ENCODE measurements at places on chromosomes 16 and 17.

- no peaks in the 10 kb centered on the region for H3K36me3 ChIP-seq
- no peaks in the 10 kb centered on the region for H3K4me1 ChIP-seq
- H3K4me3 ChIP-seq, result no peak overlapping the region
- no peaks in the 10 kb centered on the region for H3K27me3 ChIP-seq
- H3K27ac ChIP-seq, result no peak overlapping the region
Observed at GRCh38 chr17:42163113-42163512, 8.3 kb upstream of the RAB5C start.

GRCh38 chr17:68592682-68593641 lies 8.2 kb downstream of the FAM20A start:
- no peak for DNase-seq
- no peaks in the 10 kb centered on the region for H3K27me3 ChIP-seq
- H3K27ac ChIP-seq, result peak overlapping the region; percentile 25
- H3K4me1 ChIP-seq, result peaks cover 41% of the 10 kb centered on the region
- H3K36me3 ChIP-seq, result no peaks in the 10 kb centered on the region

GRCh38 chr17:34401165-34401564 lies 38.1 kb upstream of the CCL1 start:
- DNase-seq, result no peak
- no peak overlapping the region for H3K27ac ChIP-seq
- H3K27me3 ChIP-seq, result no peaks in the 10 kb centered on the region
- no peak overlapping the region for H3K4me3 ChIP-seq

GRCh38 chr17:20280851-20281250 lies 186.5 kb downstream of the LGALS9B start:
- H3K27me3 ChIP-seq, result no peaks in the 10 kb centered on the region
- no peak for DNase-seq
- H3K4me3 ChIP-seq, result no peak overlapping the region
- no peaks in the 10 kb centered on the region for H3K36me3 ChIP-seq
- no peaks in the 10 kb centered on the region for H3K4me1 ChIP-seq

- no peak overlapping the region for H3K4me3 ChIP-seq
- no peak for DNase-seq
- H3K36me3 ChIP-seq, result peaks cover 51% of the 10 kb centered on the region
- peaks cover 6% of the 10 kb centered on the region for H3K4me1 ChIP-seq
Observed at GRCh38 chr16:57426356-57426755, 20.8 kb downstream of the CIAPIN1 start.

GRCh38 chr17:76752006-76752405 lies 14.1 kb downstream of the MFSD11 start:
- DNase-seq, result no peak
- H3K4me3 ChIP-seq, result no peak overlapping the region
- H3K36me3 ChIP-seq, result peaks cover 24% of the 10 kb centered on the region

GRCh38 chr17:46194393-46195216 lies 1.4 kb upstream of the KANSL1 start:
- H3K27me3 ChIP-seq, result no peaks in the 10 kb centered on the region
- H3K36me3 ChIP-seq, result no peaks in the 10 kb centered on the region
- H3K4me3 ChIP-seq, result peak overlapping the region; percentile 99
- peak overlapping the region; percentile 100 for H3K27ac ChIP-seq
- peaks cover 29% of the 10 kb centered on the region for H3K4me1 ChIP-seq

GRCh38 chr16:66043326-66043725 lies 323.2 kb upstream of the CDH5 start:
- no peaks in the 10 kb centered on the region for H3K36me3 ChIP-seq
- no peak for DNase-seq
- no peaks in the 10 kb centered on the region for H3K4me1 ChIP-seq
- no peak overlapping the region for H3K4me3 ChIP-seq
- H3K27me3 ChIP-seq, result no peaks in the 10 kb centered on the region
- H3K27ac ChIP-seq, result no peak overlapping the region
